ENCODE measurements at places on chromosomes 16 and 17.

GRCh38 chr16:4910828-4911227, 26.1 kb downstream of the PPL start:
- DNase-seq, result no peak

DNA sequence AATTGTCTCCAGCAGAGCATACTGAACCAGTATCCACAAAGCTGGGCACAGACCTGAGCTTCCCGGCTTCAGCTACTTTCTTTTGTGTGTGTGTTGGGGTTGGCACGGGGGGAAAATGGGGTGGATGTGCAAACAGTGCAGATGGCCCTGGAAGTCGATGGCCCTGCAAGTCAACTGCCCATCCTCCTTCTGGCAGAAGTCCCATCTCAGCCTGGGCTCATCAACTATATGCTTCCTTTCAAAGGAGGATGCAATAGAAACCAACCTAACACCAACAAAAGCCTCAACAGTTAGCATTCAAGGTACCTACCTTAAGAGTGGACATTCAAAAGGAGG, 55.7 kb downstream of the SOX9 start:
- DNase-seq, result no peak

GRCh38 chr16:50275098-50275415, 8.7 kb downstream of the ADCY7 start:
- no peak for DNase-seq

DNA sequence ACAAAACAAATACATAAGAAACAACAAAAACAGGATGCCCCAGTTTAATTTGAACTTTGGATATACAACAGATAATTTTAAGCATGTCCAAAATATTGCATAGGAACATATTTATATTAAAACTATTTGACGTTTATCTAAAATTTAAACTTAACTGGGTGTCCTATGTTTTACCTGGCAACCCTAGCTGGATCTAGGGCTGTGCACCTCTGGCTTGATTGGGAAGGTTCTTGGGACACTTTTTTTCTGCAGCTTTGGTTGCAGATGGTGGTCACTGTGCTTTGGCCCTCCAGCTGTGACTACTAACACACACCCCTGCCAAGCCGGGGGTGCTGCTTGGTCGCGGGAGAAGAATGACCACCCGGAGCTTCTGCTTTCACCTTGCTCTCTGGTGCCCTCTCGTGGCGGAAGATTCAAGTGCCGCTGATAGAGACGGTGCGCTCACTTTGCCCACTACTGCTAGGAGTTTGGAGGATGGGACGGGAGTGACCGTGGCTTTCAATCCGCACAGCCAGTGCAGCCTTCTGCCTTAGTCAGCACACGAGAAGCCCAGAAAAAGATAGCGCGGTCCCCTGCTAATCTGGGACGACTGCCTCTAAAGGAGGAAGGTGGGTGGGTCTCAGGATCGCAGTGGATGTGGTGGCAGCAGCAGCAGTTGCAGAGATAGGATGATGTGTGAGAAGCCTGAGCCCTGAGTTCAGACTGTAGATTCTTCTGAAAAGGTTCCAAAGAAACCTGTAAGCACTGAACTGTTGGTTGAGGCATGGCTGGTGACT, 6.7 kb downstream of the SPACA3 start:
- DNase-seq, result peak; percentile 27

- no peak for DNase-seq
Observed at GRCh38 chr17:14775731-14776492, 475.0 kb downstream of the HS3ST3B1 start.

GRCh38 chr16:30728899-30729672, 19.1 kb upstream of the PHKG2 start:
- no peak for DNase-seq

DNA sequence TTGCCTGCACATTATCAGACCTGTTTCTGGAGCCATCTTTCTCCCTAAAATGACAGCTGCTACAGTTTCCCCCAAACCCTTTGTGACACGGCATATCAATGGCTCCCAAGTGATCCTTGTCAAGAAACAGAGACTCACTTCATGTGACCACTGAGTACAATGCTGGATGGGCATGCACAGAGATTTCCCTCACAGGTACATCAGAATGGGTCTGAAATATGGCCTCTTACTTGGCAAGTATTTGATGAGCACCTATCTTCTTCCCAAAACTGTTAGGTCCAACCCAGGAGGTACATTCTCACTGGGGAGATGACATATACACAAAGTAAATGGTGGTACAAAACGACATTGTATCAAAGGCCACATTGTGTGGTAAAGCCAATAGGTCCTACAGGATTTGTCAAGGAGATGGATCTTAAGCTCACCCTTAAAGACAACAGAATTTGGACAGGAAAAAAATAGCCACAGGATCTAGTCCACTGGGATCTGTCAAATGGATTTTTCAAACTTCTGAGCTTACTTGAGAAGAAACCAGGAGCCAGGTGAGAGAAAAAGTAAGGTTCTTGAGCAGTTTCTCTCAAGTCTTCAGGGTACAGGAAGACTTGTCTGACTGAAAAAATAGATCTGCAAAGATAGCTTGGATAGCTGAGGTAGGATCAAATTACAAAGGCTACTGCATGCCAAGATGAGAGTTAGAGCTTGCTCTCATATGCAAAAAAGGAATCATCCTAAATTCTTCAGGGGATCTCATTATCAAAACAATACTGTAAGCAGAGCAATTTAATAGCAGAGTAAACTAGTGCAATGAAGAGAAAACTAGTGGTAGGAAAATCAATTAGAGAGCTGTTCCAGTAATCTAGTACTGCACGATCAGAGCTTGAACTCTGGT, 28.8 kb downstream of the RNF43 start:
- DNase-seq, result no peak

DNA sequence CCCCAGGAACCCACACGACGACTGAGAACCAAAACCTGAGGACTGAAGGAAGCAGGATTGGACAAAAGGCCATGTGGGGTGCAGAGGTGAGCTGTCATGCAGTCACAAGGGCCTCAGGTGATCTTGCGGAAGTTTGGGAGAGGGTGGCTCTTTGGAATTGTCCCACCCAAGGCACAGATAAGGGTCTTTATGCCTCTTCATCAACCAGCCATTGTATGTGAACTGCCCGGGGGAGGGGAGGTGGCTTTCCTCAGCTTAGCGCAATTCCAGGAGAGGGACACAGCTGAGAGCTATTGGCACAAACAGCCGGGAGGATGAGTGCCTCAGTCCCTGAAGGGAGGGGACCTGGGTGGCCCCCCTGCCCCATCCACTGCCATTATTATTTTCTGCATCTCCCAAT, 55.1 kb upstream of the PHOSPHO1 start:
- no peak for DNase-seq

- DNase-seq, result no peak
Observed at GRCh38 chr17:8939496-8940334, 25.8 kb downstream of the PIK3R5 start.

- peak; percentile 21 for DNase-seq
Observed at GRCh38 chr17:45149669-45150664, 1.7 kb downstream of the HEXIM1 start.
